ENCODE measurements at places on chromosomes 4 and X.

- no peak for DNase-seq
Measured at GRCh38 chr4:63505714-63506460, 903.4 kb downstream of the TECRL start.

- no peak for DNase-seq
Measured at GRCh38 chrX:857376-857775, 226.8 kb downstream of the SHOX start.

- no peak for DNase-seq
Measured at GRCh38 chrX:48883729-48884128, 13.8 kb downstream of the TIMM17B start.

DNA sequence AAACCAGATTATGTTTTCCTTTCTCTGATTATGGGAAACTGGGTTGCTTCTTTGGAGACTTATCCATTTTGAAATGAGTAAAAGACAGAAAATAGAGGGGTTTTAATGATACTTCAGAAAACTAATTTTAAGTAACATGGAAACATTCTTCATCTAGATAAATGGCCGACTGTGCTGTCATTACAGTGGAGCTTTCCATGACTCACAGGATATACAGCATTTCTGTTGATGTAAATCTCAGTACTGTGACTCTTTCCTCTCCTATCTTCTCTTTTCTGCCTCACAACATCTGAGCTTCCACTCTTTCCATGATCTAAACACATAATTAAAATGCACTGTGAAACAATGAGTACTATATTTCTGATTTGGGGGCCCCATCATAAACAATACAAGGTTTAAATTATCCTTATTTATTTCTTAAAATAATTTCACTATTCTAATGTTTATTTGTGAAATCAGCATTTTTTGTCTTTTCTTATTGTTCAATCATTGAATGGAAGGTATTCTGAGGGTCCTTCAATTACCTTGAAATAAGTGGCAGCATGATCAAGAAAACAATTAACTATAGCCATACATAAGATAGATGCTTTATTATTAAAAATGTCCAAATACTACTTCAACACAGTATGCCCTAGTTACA lies 19.3 kb downstream of the SEC24D start:
- DNase-seq = no peak

DNA sequence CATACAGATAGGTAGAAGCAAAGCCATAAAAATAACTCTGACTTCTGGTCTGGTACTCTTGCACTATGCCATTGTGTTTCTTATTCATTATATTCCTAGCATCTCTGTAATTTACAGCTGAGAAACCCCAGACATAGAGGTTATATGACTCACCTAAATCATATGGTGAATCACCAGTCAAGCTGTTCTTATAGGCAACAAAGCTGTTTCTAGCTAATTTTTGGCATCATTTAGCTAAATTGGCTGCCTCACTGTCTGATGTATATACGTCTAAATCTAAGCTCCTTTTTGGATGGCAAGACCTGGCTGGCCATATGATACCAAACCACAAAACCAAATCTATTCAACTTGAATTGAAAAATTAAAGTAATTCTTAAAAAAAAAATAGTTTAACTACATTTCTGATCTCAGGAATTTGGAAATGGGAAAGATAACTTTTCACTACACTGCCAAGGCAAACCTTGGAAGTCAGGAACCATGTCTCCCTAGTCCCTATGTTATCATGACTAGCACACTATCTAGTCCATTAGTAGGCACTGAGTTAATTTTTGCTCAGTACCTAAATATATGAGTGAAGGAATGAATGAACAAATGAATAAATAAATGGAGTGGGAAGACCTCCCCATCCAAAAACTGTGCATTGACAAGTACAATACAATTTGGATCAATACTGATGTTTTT lies 41.3 kb upstream of the STAG2 start:
- DNase-seq = no peak

GRCh38 chr4:133618963-133619362 lies 469.9 kb downstream of the PCDH10 start:
- no peak for DNase-seq

DNA sequence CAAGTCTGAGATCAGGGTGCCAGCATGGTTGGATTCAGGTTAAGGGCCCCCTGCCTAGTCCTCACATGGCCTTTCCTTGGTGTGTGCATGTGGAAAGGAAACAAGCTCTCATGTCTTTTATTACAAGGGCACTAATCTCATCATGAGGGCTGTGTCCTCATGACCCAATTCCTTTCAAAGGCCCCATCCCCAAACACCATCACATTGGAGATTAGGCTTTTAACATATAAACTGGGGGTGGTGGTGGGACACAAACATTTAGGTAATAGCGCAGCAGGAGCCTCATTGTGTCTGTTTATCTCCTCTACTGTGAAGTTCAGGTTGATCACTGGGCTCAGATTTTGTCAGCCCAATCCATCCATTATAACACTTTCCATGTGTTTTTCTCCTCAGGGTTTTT lies 41.0 kb downstream of the BEX3 start:
- DNase-seq = no peak

- DNase-seq = no peak
Measured at GRCh38 chr4:156018383-156018782, 64.7 kb upstream of the CTSO start.

GRCh38 chr4:107548211-107548905 lies 171.7 kb downstream of the PAPSS1 start:
- no peak for DNase-seq

- no peak for DNase-seq
Measured at GRCh38 chr4:28358606-28359005, 1498.0 kb downstream of the STIM2 start.

DNA sequence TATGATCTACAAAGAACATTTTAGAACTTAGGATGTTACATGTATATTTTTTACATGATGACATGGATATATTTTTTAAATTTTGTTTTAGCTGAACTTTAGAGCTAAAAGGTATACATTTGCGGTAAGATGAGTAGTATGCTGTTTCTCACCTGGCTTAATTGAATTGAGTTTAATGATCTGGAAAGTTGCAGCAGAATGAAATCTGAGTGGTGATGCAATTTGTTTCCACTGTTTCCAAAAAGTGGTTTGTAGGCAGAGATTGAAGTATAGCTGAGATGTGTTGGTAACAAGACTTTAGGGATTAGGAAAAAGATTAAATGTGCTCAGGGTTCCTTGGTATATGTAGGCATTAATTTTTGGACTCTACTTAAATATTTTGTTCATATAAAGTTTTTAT lies 68.1 kb downstream of the HPF1 start:
- no peak for DNase-seq

- no peak for DNase-seq
Measured at GRCh38 chr4:164484551-164484950, 269.4 kb upstream of the SMIM31 start.

- no peak for DNase-seq
Measured at GRCh38 chr4:118682928-118683327, 2.3 kb upstream of the METTL14 start.

GRCh38 chr4:53943345-53944085 lies 120.9 kb downstream of the CHIC2 start:
- no peak for DNase-seq

GRCh38 chr4:52051213-52051614 lies at the start of gene SPATA18:
TSS of gene SPATA18 (plus strand) at chr4:52051304. CDS start at chr4:52051705, 401 bp downstream.
- DNase-seq = no peak

- DNase-seq = no peak
Measured at GRCh38 chr4:133592591-133592990, 443.5 kb downstream of the PCDH10 start.

DNA sequence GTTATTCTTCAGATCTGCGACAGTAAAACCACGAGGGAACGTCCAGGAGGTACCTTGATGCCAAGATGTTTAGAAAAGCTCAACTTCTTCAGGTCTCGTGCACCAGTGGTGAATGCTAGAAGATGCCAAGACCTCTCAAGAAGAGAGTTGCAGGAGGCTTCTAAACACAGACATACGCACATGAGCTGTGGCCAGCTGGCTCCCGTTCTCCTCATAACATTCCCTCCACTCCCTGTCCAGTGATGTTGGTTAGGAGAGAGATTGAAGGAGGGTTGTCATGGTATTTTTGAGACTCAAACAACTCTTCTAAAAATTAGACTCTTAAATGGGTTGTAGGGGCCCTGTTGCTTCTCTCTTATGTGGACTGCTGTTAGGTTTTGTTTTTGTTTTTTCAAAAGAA lies 184.3 kb downstream of the QDPR start:
- DNase-seq = no peak

DNA sequence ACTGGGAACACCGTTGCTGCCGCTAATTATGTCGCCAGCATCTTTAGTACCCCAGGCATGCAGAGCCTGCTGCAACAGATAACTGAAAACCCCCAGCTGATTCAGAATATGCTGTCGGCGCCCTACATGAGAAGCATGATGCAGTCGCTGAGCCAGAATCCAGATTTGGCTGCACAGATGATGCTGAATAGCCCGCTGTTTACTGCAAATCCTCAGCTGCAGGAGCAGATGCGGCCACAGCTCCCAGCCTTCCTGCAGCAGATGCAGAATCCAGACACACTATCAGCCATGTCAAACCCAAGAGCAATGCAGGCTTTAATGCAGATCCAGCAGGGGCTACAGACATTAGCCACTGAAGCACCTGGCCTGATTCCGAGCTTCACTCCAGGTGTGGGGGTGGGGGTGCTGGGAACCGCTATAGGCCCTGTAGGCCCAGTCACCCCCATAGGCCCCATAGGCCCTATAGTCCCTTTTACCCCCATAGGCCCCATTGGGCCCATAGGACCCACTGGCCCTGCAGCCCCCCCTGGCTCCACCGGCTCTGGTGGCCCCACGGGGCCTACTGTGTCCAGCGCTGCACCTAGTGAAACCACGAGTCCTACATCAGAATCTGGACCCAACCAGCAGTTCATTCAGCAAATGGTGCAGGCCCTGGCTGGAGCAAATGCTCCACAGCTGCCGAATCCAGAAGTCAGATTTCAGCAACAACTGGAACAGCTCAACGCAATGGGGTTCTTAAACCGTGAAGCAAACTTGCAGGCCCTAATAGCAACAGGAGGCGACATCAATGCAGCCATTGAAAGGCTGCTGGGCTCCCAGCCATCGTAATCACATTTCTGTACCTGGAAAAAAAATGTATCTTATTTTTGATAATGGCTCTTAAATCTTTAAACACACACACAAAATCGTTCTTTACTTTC lies 1.8 kb downstream of the UBQLN2 start:
- DNase-seq = no peak

GRCh38 chr4:55378617-55379467 lies 16.9 kb upstream of the TMEM165 start:
- no peak for DNase-seq

GRCh38 chr4:78939667-78940008 lies 400 bp upstream of the PAQR3 start:
- peak; percentile 3 for DNase-seq

GRCh38 chr4:119795986-119796578 lies 167.5 kb upstream of the PDE5A start:
- DNase-seq = no peak

- DNase-seq = no peak
Measured at GRCh38 chr4:128322986-128323385, 35.4 kb upstream of the PGRMC2 start.

- no peak for DNase-seq
Measured at GRCh38 chrX:119402588-119402987, 3.5 kb downstream of the SLC25A43 start.

GRCh38 chr4:139800082-139800481 lies 134.5 kb downstream of the MGST2 start:
- no peak for DNase-seq

DNA sequence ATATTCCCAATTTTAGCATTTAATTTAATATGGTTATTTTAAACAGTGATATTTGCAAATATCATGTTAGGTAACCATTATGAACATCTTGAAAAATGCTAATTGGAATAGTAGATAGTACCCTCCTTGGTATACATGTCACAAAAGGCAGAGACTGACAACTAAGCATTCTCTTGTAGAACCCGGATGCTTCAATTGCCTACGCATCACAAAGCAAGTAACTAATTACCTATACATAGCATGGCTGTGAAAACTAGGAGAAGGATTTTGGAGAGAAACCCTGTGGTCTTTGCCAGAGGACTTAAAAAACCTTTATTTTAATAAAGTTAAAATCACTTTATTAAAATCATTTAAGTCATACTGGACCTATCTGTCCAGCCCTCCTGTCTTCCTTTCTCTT lies 764.1 kb upstream of the TENM3 start:
- DNase-seq = no peak

DNA sequence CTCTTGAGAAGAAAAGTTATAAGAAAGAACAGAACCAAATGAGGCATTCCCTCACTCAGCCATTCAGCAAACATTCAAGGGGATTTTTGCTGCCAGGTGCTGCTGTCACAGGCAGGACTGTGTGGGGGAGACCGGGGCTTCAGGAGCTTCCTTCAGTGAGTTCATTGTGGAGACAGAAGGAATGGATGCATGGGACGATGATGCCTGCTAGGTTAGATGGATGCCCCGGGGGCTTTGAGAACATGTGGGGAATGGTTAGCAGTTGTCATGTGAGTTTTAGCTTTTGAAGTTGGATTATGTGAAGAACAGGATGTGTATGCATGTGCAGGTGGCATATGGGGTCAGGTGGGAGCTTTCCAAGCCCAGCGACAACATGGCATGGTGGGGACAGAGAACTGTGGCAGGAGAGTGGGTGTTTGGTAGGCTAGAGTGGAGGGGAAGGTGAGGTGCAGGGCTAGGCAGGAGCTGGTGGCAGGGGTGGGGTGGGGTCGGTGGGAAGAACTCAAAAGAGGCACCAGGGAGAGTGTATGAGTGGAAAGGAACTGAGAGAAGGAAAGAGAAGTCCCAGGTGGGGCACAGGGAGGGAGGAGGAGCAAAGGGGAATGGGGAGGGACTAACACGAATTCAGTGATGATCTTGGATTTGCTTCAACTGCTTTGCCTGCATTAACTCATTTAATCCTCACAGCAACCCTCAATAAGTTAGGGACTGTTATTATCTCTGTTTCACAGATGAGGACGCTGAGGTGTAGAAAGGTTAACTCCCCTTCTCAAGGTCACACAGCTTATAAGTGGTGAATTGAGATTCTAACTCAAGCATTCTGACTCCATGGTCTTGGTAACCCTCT lies 8.4 kb downstream of the DCUN1D4 start:
- no peak for DNase-seq

- no peak for DNase-seq
Measured at GRCh38 chr4:5503336-5503936, 204.9 kb downstream of the EVC2 start.

GRCh38 chr4:179584101-179584500 lies 2141.9 kb upstream of the AGA start:
- no peak for DNase-seq

- no peak for DNase-seq
Measured at GRCh38 chrX:154731881-154732280, 19.0 kb downstream of the GAB3 start.

- peak; percentile 44 for DNase-seq
Measured at GRCh38 chr4:182143822-182144625, 99.2 kb upstream of the TENM3 start.

GRCh38 chr4:38939165-38939564 lies 71.6 kb downstream of the FAM114A1 start:
- no peak for DNase-seq

All from frontal cortex (tissue), 4 donors.